Activated CD4-positive, alpha-beta T cell treated with anti-CD3 and anti-CD28 coated beads, Interleukin-2, amount 10 ng/mL, durations not matched to agents 24 days and 14 days (primary cell): ENCODE measurements at places on chromosomes 4 and X. TPM values are rescaled to one million over a fixed set of nuclear protein-coding genes. Genes with fewer than 3 reads are reported as not detected.
A peak's percentile ranks its signal among the peaks of the same experiment; 100 is the strongest.

The SPP1 gene
- total RNA-seq = 0.45 and 0.54 TPM in 2 replicates

DNA sequence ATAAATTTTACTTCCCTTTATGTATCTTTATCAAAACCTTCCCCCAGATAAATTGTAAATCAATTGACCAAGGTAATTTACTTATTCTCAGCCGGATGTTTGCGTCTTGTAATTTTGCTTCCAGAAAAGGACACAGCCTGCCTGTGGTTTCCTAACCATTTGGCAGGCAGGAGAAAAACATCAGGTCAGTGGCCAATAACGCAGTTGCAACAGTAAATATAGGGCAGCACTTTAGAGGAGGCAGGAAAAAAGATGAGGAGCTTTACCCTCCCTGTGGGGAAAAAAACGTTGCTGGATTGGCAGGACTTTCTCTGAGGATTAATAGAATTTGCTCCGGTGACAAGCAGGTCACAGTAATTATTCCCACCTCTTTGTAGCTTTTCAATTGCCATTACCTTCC is 2618.1 kb downstream of the ARAP2 start:
- H3K27ac ChIP-seq = no peak overlapping the region
- no peaks in the 10 kb centered on the region for H3K4me1 ChIP-seq
- no peak for DNase-seq
- H3K27me3 ChIP-seq = no peaks in the 10 kb centered on the region

The GPR78 gene
- not detected in 2 replicates for total RNA-seq

The TCP11X1 gene
- not detected in 2 replicates for total RNA-seq

DNA sequence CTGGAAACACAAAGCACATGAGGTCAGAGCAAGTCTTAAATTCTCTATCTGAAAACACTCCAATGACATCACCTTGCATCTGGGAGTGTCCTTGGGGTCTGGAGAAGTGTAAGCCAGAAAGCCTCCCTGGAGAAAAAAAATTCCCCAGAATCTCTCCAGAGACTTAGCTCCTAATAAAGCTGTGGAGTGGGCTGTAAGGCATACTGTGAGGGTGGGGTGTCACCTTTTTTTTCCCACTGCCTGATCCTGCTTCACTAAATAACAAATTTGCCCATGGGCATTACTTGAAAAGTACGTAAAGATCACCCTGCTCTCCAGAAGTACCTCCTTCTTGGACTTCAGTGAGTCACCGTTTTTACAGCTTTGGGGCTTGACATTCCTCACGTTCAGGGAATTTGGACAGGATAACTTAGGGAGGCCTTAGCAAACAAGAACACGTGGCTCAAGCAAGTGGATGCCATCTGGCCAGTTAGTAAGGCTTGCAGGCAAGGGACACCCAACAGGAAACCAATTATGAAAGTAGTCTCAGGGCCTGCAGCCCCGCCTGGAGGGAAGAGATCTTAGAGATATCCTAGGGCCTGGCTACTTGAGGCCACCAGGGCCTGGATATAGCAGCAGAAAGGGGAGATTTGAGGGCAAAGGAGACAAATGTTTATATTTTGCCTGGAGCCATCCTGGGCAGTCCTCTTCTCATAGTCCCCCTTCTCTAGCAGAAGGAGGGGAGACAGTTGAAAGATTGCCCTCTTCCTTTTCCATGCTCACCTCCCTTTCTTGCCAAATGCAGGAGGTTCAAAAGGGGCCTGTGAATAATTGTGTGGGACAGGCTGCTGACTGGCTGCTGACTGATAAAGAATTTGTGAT is 60.1 kb upstream of the PLAC1 start:
- H3K27me3 ChIP-seq = peaks cover 1% of the 10 kb centered on the region
- H3K36me3 ChIP-seq = no peaks in the 10 kb centered on the region
- H3K4me3 ChIP-seq = no peak overlapping the region
- H3K4me1 ChIP-seq = peaks cover 10% of the 10 kb centered on the region
- H3K27ac ChIP-seq = peak overlapping the region; percentile 52
- peak; percentile 54 for DNase-seq

The SLC6A14 gene
- total RNA-seq = not detected in 2 replicates

GRCh38 chrX:65516756-65517155 is 17.8 kb downstream of the LAS1L start:
- no peaks in the 10 kb centered on the region for H3K27me3 ChIP-seq
- no peaks in the 10 kb centered on the region for H3K4me1 ChIP-seq
- no peak for DNase-seq
- no peak overlapping the region for H3K27ac ChIP-seq

DNA sequence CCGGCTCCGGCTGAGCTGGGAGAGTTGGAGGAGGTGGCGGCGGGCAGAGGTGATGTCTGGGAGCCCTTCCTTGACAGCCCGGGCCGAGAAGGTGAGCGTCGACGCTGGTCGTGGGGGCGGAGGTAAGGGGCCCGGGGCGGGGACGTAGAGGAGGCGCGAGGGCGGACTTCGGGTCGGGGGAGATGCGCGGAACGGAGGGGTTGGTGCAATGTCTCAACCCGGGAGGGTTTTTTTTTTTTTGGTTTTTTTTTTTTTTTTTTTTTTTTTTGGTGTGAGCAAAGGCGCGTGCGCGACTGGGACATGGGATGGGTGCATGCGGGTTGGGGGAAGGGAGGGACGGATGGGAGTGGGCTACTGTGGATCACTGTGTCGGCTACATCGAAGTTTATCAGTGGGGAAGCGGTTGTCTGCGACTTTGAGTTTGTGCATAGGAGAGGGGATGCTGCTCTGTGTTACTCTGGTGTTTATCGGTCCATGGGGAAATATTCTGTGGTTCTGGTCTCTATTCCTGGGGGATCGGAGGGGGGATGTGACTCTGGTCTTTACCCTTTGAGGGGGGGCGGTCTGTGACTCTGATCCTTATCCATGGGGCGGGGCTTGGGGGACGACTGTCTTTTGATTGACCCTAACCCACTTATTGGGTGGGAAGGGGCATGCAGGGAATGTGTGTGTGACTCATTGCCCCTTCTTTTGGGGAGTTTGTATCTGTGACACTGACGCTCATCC is 537 bp downstream of the RBM10 start:
- peak overlapping the region; percentile 100 for H3K4me3 ChIP-seq
- peaks cover 18% of the 10 kb centered on the region for H3K4me1 ChIP-seq
- peaks cover 44% of the 10 kb centered on the region for H3K36me3 ChIP-seq
- no peaks in the 10 kb centered on the region for H3K27me3 ChIP-seq
- DNase-seq = peak; percentile 60

DNA sequence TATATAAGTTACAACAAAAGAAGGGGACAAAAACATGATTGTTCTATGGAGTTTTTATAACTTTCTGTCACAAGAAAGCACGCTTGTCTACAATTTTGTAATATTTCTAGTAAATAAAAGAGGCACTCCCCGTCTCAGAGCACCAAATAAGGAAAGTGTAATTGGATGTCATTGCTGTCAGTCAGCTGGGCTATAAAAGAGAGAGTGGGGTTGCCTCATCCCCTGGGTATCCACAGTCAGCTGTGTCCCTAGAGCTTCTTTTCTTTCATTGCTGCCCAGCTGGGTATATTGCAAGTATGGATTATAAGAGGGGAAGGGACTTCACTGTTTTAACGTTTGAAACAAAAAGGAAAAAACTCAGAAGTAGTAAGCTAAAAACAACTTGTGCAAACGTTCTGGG is 61.3 kb downstream of the NPNT start:
- DNase-seq = no peak
- no peaks in the 10 kb centered on the region for H3K36me3 ChIP-seq

The SPINK2 gene
- 0.37 and 0.54 TPM in 2 replicates for total RNA-seq
